Stimulated activated CD8-positive, alpha-beta memory T cell treated with anti-CD3 and anti-CD28 coated beads, Interleukin-7, amount 100 ng/mL, for 48 hours (primary cell): ENCODE measurements at places on chromosomes 3 and 15.

- peak; percentile 26 for DNase-seq
Measured at GRCh38 chr3:106215047-106215446, 346.2 kb upstream of the CBLB start.

DNA sequence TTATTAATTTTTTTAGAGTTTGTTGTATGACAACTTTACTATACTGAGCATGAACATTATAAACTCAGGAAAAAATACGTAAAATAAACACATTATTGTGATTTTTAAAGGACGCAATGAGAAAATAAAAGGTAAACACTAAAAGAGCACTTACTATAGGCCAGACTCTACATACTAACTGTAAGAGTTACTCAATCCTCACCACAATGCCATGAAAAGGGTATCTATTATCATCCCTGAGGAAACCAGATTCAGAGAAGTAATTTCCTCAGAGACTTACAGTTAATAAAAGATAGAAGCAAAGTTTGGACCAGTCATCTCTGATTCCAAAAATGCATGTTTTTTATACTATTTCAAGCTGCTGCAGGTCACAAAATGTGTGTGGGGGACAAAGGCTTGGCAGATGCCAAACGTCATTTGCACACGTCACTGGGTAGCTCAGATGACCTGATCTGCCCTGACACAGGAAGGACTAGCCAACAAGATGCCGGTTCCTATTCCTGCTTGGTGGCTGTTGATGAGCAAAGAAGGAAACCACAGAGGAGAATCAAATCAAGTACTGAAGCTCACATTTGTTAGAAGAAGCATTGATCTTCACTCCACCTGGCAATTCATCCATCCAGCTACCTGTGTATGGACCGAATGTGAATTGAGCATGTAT, 42.3 kb downstream of the KLHL6 start:
- peak; percentile 16 for DNase-seq

DNA sequence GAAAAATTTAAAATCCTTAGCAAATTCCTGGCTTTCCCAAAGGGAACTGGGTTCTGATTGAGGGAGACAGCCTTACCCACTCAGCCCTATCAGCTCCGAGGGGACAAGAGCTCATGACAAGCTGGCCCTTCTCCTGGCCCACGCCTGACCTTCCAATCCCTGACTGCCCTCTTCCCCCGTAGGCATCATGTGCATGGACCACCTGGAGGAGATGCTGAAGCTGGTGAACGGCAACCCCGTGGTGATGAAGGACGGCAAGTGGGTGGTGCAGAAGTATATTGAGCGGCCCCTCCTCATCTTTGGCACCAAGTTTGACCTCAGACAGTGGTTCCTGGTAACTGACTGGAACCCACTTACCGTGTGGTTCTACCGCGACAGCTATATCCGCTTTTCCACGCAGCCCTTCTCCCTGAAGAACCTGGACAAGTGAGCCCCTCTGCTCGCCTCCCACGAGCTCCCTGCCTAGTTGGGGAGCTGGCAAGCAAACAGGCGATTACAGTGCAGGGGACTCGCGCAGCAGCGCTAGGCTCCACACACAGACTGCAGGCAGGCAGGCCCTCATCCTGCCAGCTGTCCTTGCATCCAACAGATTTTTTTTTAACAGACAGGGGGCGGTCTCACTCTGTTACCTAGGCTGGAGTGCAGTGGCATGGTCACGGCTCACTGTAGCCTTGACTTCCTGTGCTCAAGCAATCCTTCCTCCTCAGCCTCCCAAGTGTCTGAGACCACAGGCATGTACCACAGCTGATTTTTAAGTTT, 16.8 kb downstream of the RPUSD3 start:
- no peak for DNase-seq

DNA sequence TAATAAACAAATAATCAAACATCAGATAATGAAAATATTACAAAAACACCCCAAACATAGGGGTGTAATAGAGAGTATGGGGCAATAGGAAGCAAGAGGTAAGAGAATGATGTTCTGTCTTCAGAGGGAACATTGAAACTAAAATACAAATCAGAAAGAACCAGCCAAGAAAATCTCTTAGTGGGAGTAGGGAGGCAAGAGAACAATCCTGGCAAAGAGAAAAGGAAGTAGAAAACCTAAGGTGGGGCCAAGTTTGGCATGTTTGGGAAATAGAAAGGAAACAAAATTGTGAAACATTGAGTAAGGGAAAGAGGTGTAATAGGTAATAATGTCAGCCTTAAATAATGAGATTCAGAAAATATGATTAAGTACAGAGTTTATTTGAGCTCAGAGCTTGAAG, 467.1 kb downstream of the RBMS3 start:
- no peak for DNase-seq

- no peak for DNase-seq
Measured at GRCh38 chr3:73273341-73273740, 211.9 kb downstream of the EBLN2 start.

GRCh38 chr15:94032571-94032970, 198.8 kb upstream of the MCTP2 start:
- DNase-seq: no peak

DNA sequence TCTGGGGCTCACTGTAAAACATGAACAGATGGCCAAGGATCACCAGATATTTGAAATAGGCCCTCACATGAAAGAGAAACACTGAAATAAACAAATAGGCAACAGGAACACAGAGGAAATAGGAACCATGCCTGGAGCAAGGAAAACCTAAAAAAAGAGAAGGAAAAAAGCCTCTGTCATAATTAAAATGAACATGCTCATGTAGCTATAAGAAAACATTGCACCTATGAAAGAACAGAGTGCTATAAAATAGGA, 102.4 kb downstream of the RAB11A start:
- no peak for DNase-seq

DNA sequence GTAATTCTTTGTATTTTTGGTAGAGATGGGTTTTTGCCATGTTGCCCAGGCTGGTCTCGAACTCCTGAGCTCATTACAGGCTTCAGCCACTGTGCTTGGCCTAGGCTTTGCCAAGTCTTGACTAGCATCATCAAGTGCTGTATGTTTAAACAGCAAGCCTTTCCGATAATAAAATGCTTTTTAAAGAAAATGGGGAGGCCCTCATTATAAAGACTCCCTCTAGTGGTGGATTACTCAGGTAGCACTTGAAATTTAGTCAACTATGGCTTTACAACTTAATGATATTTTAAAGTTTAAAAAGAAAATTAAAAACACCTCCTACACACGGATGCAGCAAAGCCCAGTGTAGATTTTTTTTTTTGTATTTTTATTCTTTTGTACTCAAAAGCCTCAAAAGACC, 213.6 kb downstream of the GAP43 start:
- no peak for DNase-seq

GRCh38 chr3:13191016-13191415, 117.8 kb upstream of the IQSEC1 start:
- DNase-seq: no peak

GRCh38 chr3:195859061-195859845, 47.5 kb upstream of the MUC4 start:
- peak; percentile 48 for DNase-seq

- DNase-seq: no peak
Measured at GRCh38 chr15:68574046-68574445, 4.7 kb upstream of the CORO2B start.

DNA sequence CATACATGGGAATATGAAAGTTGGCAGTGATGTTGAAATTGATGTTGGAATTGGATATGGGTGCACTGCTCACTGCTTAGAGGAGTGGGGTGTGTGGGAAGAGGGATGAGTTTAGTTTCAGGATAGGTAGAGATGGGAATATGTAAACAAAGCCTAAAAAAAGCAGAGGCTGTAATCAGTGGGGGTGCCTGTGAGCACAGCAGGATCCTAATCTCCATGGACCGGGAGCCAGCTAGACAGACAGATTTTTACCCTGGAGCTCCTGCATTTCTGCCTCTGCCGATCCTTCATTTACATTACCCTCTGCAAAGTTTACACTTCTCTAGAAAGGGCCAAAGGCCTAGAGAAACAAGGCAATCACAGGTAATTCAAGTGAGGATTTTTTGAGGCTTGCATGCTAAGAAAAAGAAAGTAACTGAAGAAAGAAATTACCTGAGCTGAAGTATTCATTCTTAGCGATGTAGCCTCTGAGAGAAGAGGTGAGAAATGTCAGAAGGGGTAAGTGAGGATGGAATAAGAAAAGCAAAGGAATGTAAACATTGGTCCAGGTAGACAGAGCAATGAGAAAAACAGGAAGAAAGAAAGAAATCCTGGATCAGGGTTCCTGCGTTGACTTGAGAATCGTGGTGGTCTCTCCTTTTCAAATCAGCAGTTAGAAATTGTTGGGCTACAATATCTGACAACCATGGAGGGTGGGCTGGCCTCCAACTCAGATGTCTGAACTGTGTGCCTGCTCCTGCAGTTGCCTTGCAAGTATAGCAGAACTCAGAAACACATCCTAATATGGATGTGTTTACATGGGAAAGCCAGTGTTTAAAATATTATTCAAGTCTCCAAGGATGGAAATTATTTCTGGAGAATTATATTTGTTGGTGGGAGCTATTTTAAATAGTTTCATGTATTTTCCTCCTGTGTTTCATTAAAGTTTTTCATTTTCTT, 79.8 kb downstream of the CRTC3 start:
- no peak for DNase-seq
